AG10803 (cell line): ENCODE measurements at places on chromosomes 2 and 18.

GRCh38 chr2:112061299-112061698, 6.2 kb downstream of the TMEM87B start:
- DNase-seq: no peak

GRCh38 chr18:39743463-39743862, 2177.9 kb upstream of the CELF4 start:
- DNase-seq: no peak

DNA sequence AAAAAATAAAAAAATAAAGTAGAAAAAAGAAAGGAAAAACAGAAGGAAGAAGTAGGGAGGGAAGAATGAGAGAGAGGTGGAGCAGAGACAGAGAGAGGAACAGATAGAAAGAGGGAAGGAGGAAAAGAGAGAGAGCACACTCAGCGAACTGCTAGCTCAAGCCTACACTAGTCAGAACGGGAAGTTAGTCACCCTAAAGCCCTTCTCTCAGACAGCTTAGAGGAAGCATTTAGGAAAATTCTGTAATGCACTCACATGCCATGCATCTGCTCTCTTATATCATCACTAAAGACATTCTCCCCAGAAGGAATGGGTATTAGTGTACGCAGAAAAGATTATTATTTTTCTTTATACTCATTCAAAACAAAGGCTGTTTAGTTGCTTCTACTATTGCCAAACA, 68.1 kb upstream of the SULT1C3 start:
- DNase-seq: no peak

- no peak for DNase-seq
Measured at GRCh38 chr2:232242316-232242715, 136.2 kb upstream of the ALPP start.

- DNase-seq: no peak
Measured at GRCh38 chr2:119108186-119108585, 50.4 kb downstream of the C1QL2 start.

GRCh38 chr2:197706839-197707207, 1.7 kb downstream of the MARS2 start:
- no peak for DNase-seq
